ENCODE measurements at places on chromosomes 4 and X.
A peak's percentile ranks its signal among the peaks of the same experiment; 100 is the strongest.

DNA sequence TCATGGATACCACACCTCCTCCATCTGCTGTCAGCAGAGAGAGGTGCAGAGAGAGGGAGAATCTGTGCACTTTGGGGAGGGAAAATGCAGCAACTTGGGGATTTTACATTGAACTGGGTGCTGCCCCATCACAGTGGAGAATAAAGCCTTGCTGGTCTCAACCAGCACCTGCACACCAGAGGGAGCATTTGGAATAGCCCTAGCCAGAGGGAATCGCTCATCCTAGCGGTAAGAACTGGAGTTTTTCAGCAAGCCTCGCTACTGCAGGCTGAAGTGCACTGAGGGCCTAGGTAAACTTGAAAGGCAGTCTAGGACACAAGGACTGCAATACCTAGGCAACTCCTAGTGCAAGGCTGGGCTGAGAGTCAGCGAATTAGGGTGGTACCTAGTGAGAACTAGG lies 148.7 kb downstream of the KDR start:
- DNase-seq, result no peak

- DNase-seq, result peak; percentile 77
Measured at GRCh38 chr4:77385124-77385969, 220.3 kb upstream of the CXCL13 start.

GRCh38 chr4:168408620-168409019 lies 71.7 kb downstream of the DDX60L start:
- DNase-seq, result peak; percentile 86

DNA sequence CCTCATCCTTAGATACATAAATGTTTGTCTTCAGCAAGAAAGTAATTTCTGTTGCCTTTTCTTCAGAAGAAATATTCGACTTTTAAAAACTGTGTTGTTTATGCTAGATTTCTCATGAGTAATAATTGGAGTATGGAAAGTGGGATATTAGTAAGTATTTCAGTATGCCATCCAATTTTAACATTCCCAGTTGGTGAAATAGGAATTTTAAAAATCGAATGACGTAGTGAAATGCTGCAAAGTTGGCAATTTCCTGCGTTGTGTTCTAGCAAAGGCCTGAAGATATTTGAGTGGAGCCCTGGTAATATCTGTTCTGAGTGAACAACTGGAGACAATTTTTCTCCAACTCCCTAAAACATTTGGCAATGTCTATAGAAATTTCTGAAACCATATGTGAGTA lies 190.1 kb downstream of the ZNF330 start:
- no peak for DNase-seq

- peak; percentile 21 for DNase-seq
Measured at GRCh38 chrX:150361777-150362351, 1.3 kb upstream of the MAMLD1 start.

GRCh38 chr4:7910263-7910896 lies 29.3 kb downstream of the AFAP1 start:
- DNase-seq, result peak; percentile 45

DNA sequence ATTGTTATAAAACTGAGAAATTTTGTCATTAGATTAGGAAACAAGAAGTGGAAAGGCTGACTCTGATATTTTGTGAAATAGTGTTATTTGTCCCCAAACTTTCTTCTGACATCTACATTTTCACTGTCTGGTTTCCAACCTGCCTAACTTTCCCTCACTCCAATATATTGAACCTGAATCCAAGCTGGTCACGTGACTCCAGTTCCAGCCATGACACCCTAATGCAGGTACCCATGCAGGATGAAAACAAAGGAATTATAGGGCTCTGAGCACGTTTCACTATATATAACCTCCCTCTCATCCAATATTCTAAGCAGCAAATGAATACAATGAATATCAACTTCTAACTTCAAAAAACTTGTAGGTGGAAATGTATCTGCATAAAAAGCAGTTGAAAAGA lies 231.6 kb downstream of the TLL1 start:
- no peak for DNase-seq

- DNase-seq, result peak; percentile 5
Measured at GRCh38 chr4:179634862-179635261, 2192.6 kb upstream of the AGA start.

DNA sequence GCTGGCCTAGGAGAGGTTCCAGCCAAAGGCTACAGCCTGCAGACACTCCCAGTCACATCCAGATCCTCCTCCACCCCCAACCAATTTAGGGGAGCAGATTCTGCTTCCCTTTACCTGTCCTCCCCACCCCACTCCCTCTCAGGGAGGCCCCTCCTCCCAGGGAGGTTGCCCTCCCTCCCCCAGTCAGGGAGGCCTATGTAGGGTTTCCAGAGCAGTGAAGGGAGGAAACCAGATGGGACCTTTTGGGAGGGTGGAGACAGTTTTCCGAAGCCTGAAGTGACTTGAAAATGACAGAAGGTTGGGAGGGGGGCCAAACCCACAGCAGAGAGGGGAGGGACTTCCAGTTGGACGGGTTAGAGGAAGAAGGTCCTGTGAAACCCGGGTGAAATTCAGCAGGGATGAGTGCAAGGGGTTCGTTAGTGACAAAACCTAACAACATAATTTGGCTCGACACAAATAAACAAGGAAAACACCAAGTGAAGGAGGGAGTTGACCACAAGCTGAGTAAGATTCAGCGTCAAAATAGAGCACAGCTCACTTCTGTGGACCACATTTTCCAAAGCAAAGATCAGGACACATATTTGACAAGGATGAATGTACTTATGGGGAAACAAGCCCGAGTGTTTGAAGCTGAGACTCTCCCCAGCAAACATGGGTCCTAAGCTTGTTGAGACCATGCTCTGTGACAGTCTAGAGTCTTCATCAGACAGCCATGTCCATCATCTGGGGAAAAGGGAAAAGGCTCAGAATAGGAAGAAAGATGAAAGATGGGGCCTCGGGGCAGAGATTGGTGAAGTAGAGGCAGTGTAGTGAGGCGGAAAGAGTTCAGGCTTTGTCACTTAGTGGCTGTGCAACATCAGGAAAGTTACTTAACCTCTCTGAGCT lies 46.4 kb downstream of the PRPS1 start:
- peak; percentile 80 for DNase-seq

DNA sequence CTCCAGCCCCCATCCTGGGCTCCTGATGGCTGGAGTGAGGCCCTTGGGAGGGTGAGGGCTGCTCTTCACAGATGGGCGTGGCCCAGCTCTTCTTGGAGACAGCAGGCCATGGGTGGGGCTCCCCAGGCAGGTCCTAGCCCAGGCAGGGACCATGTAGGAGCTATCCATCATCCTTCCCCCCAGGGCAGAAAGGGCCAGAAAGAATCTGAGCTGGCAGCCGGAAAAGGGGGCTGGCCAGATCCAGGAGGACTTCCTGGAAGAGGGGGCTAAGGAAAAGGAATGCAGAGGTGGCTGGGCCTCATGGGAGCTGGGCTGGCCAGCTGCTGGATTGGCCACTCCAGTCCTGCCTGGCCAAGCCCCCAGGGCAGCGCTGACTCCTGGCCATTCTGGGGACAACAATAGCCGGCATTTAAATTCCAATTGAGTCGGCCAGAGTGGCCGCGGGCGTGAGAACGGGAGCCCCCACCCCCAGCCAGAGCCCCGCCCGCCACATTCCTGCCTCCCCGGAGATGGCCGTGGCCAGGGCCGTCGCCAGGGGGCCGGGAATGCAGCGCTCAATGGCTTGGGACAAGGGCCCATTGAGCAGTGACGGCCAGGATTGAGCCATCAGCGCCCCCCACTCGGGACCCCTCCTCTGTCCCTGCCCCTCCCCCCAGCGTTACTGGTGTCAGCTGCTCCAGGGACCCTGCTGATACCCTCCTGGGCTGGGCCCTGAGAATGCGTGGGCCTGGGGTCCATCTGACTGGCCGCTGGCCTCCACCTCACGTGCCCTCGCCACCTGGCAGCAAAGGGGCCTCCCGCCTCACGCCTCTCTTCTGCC lies 15.1 kb upstream of the FGFR3 start:
- peak; percentile 62 for DNase-seq

DNA sequence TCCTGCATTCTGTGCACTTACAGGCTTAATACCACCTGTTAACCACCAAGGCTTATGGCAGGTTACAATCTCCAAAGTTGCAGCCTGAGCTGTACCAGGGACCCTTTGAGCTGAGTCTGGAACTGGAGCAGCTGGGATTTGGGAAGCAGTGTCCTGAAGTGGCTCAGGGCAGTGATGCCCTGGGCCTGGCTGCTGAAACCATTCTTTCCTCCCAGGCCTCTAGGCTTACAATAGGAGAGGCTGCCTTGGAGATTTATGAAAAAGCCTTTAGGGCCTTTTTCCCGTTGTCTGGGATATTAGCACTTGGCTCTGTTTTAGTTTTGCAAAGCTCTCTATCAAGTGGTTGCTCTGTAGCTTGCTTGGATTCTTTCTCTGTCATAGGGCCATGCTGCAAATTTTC lies 154.3 kb upstream of the CASK start:
- no peak for DNase-seq

DNA sequence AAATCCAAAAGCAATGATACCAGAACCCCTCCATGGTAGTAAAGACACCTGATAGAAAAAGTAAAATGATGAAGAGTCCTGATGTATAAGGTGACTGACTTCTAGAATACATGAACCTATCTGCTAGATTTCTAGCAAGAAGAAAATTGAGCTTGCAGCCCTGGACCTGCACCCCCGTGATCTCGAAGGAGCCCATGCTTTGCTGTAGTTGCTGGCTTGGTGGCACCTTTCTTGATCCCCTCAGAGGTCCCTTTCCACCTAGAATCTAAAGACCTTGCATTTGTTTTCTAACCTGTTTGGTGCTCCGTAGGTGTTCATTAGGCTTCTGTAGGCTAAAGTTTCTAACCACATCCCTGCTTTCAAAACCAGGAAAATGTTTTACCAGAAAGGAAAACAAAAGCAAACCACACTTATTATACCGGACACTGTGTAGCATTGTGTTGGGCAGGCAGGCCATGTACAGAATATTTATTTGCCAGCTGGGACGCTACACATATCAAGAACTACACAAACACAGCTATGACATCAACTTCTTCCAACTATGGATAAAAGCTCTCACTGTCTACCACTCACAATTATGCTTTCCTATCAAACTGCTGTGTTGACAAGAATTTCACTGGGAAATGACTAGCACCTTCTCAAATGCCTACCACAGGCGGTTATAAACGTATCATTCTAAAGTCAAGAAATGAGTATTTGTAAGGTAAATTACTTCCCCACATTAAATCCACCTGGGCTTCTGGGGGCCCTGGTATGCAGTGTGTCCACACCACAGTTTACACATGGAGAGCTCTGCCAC lies 316.2 kb downstream of the UNC5C start:
- DNase-seq, result no peak

- DNase-seq, result no peak
Measured at GRCh38 chrX:56968980-56969379, 26.4 kb downstream of the SPIN3 start.

DNA sequence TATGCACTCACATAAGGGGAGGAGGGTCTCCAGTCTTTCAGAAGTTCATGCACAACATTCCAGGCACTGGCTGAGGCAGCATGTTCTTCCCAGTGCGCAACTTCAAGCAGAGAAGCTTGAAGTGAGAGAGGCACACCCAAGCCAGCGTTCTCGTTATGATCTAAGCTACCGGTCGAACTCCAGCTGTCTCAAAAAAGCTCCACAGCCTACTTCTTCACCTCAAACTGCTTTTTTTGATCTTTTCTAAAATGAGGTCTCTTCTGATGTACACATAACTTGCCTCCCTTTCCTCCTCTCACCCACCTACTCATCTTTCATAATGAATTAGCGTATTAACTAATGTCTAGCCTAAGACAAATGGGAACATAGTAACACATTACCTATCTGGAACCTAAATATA lies 25.3 kb downstream of the GPC4 start:
- DNase-seq, result no peak

DNA sequence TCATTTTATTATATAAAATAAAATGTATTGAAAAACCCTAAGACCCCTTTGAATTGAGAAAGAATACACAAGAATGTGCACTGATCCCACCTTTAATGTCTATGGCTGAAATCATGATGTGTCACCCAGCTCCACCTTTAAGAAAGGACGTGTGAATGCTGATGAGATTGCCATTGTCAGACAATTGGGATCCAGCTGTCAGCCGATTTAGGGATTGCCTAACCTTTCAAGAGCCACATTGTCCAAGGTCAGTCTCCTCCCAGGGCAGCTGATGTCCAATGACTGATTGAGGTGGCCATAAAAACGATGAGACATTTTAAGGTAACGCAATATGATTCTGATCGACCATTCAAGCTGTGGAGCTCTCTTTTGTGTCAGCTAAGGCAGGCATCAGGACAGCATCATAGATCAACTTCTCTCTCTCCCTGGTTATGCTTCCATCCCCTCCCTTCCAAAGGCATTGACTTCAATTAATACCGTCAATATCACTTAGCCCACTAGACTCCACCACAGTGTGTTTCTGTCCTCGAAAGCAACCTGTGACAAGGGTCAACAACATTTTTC lies 1676.4 kb downstream of the PCDH7 start:
- no peak for DNase-seq

DNA sequence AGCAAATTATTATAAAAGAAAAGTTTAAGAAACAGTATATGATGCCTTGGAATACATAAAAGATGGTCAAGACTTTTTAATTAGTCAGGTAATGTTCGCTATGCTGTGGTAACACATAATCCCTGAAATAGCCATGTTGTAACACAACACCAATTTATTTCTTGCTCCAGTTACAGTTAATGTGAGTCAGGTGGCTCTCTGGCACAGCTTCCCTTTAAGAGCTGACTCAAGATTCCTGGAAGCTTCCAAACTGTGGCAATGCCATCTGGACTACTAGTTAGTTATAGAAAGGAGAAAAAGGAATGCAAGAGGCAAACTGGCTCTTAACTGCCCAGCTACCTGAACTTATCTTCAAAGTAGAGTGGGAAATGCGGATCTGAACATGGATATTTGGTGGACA lies 210.5 kb downstream of the CHM start:
- peak; percentile 82 for DNase-seq

DNA sequence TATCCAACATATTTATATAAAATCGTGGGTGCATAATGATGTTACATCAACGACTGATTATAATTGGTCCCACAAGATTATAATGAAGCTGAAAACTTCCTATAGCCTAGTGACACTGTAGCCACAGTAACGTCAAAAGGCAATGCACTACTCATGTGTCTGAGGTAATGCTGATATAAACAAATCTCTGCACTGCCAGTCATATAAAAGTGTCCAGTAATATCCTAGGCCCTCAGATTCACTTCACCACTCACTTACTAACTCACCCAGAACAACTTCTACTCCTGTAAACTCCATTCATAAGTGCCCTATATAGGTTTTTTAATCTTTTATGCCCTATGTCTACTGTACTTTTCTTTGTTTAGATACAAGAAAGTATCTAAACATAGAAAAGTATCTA lies 18.8 kb downstream of the FRYL start:
- no peak for DNase-seq

GRCh38 chr4:37483610-37484009 lies 202.6 kb downstream of the RELL1 start:
- no peak for DNase-seq

GRCh38 chr4:157050561-157050960 lies 25.4 kb upstream of the GLRB start:
- no peak for DNase-seq

DNA sequence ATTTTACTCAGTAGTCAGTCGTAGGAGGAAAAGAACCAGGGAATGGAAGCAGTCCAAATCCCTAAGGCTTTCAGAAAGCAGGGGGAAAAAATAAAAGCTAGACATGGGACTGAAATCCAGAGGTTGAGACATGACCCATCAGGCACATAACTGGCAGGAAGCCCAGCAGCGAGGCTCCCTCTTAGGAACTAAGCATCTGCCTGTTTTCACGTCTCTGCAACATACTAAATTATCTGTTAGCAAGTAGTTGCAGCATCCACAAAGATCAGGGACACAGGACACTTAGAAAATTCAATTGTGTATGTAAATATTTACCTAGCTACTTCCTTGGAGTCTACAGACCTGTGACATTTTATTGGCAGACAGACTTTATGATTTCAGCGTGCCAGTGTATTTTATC lies 118.0 kb upstream of the EDNRA start:
- DNase-seq, result peak; percentile 67
